ENCODE measurements at places on chromosomes 7 and 10.

DNA sequence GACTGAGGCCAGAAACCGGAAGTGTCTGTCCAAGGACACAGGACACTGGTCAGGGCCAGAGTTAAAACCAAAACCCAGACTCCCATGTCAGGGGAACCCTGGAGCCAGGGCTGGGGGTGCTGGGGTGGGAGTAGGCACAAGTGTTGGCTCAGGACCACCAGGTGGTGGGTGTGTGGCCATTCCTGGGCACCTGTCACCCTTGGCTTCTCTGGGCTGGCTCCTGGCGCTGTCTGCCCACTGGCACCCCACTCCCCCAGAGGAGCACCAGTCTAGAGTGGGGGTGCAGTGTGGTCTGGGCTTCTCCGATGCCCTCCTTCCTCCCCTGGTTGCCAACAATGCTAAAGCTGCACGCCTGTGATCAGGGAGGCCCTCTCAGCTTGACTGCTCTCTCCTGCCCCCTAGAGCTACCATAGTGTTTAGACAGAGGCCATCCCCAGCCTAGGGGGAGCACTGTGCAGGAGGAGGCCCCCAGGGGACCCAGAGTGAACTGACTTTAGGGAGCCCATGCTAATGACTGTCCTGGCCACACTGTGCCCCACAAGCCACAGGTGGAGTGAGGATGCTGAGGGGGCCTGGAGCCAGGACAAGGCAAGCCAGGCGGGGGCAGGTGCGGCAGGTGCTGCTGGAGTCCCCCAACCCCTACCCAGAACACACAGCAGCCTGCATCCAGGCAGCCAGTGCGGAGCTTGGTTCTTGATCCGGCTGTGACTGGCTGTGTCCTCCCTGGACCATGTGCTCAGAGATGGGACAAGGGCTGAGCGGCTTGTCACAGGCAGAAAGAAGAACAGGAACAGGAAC lies 11.0 kb downstream of the RASGEF1A start:
- peak; percentile 15 for DNase-seq

DNA sequence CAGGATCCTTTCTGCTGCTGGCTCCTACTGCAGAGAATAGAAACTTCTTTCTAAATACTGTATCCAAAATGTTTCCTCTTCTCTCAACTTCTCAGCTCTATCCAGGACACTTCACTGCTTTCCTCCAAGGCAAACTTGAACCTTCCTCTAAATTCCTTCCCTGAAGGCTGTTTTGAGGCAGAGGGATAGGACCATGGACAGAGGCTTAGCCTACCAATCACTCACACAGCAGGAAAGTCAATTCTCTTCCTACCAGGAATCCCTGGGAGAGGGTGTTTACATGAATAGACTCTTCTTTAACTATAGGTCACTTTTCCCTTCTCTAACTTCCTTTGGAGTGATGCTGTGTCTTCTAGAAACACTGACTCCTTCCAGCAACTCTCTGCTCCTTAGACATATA lies 115.6 kb upstream of the MKLN1 start:
- no peak for DNase-seq

- no peak for DNase-seq
Measured at GRCh38 chr7:72492461-72493065, 80.4 kb upstream of the CALN1 start.

GRCh38 chr7:32868116-32868515 lies 23.4 kb downstream of the KBTBD2 start:
- DNase-seq: no peak

- DNase-seq: no peak
Measured at GRCh38 chr10:35363587-35363986, 27.3 kb downstream of the CCNY start.

GRCh38 chr10:90919683-90920574 lies 958 bp downstream of the ANKRD1 start:
- no peak for DNase-seq

- no peak for DNase-seq
Measured at GRCh38 chr7:24017519-24017918, 266.5 kb upstream of the NPY start.

DNA sequence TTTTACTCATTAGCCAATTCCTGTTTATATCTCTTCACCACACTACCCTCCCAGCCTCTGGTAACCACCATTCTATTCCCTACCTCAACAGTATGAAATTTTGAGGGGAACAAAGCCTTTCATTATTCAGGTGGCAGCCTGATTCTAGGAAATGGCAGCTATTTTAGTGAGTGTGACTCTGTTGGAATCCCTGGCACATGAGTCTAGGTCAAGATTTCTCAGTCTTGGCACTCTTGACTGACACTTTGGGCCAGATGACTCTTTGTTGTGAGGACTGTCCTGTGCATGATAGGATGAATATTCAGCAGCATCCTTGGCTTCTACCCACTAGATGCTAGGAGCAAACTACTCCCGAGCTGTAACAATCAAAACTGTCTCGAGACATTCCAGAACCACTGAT lies 322.8 kb upstream of the PHYHIPL start:
- DNase-seq: no peak

DNA sequence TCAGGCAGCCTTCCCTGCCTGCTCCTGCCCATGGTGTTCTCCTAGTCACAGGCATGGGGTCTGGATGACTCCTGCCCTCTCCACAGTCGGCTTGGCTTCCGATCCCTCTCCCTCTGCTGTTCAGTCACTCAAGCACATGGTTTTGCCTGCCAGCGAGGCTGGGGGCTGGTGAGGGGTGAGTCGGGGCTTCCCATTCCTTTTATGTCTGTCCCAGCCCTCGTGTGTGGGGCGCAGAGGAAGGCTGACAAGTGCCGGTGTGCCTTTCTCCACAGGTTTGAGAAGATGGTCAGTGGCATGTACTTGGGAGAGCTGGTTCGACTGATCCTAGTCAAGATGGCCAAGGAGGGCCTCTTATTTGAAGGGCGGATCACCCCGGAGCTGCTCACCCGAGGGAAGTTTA lies 40.1 kb downstream of the TACR2 start:
- DNase-seq: no peak

- no peak for DNase-seq
Measured at GRCh38 chr7:115816318-115816974, 214.1 kb downstream of the TFEC start.

DNA sequence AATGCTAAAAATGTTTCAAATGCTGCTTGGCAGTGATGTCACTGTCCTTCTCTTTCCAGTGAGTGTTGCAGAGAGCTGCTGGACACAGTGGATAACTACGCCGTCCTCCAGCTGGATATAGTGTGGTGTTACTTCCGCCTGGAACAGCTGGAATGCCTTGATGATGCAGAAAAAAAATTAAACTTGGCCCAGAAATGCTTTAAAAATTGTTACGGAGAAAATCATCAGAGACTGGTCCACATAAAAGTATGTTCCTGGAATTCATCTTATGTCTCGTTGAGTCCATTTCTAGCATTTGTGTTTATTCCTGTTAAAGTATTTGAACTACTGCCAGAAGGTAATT lies 25.2 kb downstream of the NUB1 start:
- no peak for DNase-seq

GRCh38 chr7:71208881-71209280 lies 76.9 kb downstream of the GALNT17 start:
- no peak for DNase-seq

- no peak for DNase-seq
Measured at GRCh38 chr7:49718760-49719159, 54.7 kb upstream of the VWC2 start.

DNA sequence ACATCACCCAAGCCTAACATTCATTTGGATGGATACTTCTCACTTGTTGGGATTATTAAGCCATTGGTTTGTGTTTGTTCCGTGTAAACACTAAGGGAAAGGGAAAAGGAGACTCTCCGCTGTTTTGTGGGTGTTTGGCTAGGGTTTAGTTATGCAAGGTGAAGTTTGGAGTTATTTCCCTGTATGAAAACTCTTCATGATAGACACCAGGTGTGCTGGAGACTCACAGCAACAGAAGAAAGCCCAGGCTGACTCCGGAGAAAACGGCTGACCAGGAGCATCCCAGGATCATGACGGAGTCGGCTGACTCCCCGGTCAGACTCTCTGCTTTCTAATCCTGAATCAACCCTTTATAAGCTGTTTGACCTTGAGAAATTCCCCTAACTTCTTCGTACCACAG lies 94.1 kb upstream of the KLF6 start:
- no peak for DNase-seq

GRCh38 chr7:115359955-115360354 lies 438.1 kb downstream of the MDFIC start:
- no peak for DNase-seq

- DNase-seq: no peak
Measured at GRCh38 chr7:42120191-42120590, 116.8 kb downstream of the GLI3 start.

DNA sequence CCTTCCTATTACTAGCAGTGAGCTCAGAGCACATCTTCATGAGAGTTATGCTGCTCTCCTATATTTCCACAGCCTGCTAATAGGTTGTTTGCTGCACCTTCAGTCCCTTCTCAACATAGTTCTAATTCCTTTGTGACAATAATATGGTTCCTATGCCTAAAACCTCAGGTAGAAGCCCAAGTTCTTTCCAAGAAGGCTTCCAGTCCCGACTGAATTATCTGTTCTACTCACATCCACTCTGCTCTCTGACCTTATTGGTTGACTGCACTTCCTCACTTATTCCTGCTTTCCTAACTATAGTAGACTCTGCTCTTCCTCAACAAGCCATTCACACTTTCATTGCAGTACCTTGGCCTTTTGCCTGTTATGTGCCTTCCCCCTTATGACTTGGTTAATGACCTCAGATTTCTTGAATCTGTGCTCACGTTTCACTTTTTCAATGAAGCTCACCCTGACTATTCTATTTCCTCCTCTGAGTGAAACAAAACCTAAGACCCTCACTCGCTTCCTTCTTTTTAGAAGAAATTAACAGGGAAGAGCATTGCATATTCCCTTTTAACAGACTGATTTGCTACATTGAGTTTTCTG lies 132.7 kb downstream of the MDFIC start:
- DNase-seq: no peak

- no peak for DNase-seq
Measured at GRCh38 chr10:21797984-21798765, 205.4 kb downstream of the DNAJC1 start.

DNA sequence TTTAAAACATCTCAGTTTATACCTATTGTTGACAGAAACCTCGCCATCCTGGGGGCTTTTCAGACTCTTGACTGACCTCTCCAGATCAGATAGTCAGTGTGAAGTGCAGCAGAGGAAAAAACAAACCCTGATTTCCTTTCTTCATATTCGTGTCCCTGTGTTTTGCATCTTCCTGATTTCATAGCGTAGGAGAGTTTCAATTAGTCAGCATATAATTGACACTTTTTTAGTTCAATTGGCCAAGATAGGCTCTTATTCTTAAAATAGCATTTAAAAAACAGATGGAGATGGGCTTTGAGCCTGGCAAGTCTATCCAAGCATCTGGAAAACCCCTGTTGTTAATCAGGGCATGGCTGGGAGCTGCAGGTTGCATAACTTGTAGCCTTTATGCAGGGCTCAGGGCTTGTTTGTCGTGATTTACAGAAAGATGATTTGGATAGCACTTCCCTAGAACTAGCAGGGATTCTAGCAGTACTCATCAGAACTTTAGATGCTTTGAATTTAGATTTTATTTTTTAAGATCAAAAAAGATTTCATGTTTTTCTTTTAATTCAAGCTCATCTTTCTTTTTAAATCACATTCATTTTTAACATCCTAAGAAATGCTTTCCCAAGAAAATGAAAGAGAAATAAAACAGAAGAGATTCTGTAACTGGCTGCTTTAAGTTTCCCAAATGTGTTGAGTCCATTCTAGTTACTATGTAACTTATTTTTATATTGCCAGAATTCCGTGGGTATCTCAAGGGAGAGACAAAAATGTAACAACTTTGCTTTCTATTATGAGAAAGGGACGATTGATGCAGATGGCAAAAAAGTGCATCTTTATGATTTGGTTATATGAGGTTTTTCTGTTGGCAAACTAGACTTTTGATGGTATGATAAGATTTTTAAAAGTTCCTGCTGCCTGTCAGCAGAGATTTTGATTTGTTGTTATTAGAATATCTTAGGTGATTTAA lies 270.8 kb upstream of the FZD8 start:
- DNase-seq: no peak

DNA sequence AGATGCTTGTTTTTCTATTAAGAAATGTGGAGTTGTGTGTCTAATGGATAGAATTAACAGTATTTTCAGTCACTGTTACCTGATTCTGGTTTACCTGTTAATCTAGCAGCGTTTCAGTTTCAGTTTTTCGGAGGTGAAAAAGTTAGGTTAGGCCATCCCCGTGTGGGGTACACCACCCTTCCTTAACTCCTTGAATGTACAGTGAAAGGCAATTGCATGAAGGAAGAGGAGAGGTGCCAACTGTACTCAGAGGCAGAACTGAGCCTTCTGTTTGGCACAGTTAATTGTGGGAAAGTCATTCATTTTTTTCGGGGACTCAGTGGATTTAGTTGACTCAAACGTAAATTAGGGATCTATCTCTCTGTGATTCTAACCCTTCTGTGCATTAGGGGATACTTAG lies 35.5 kb downstream of the RPA3 start:
- DNase-seq: no peak

DNA sequence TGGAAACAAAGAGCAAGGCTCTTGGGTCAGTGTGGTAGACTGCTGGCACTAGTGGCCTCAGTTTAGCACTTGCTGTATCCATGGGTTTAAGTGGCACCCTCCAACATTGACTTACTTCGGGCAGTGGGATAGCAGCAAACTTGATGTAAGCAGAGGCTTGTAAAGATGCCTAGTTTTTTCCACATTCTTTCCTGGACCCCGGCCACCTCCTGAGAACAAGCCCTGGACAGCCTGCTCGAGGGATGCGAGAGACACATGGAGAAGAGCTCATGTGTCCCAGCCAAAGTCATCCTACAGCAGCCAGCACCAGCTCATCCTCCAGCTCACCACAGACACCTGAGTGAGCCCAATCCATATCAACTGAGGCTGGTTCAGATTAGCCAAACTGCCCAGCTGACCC lies 142.7 kb upstream of the PCBD1 start:
- DNase-seq: no peak

- DNase-seq: peak; percentile 31
Measured at GRCh38 chr7:85023066-85023712, 163.7 kb downstream of the SEMA3D start.

GRCh38 chr10:110502072-110502845 lies 4.6 kb downstream of the DUSP5 start:
- DNase-seq: no peak

GRCh38 chr10:88500656-88501055 lies 82.5 kb downstream of the RNLS start:
- no peak for DNase-seq

GRCh38 chr10:117666965-117667364 lies 124.4 kb downstream of the EMX2 start:
- DNase-seq: no peak

DNA sequence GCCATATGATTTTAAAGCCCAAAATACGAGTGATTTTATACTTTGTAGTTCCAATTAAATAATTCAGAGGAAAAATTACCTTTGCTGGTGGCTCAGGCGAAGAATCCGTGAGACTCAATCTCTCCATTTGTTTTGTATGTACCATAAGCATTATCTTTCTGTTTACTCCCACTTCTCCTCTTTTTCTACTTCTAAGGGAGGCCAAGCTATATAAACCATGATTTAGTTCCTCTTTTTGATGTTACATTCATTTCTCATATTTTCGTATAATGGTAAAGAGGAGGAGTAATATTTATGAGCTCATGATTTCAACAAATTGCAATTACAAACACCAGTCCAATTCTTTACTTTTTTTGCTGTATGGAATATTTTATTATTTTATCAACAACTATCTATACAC lies 50.6 kb upstream of the TES start:
- DNase-seq: no peak

Data from NCI-H1436 (cell line).